ENCODE measurements at places on chromosomes 3 and 15. TPM values are rescaled to one million over a fixed set of nuclear protein-coding genes. Genes with fewer than 3 reads are reported as not detected.

GRCh38 chr15:40275523-40275922, 7.3 kb downstream of the ANKRD63 start:
- H3K4me1 ChIP-seq = no peaks in the 10 kb centered on the region
- H3K27ac ChIP-seq = no peak overlapping the region
- H3K27me3 ChIP-seq = no peaks in the 10 kb centered on the region
- no peak overlapping the region for H3K4me3 ChIP-seq
- no peaks in the 10 kb centered on the region for H3K36me3 ChIP-seq

Gene CCR1
- 1.0 TPM for total RNA-seq

DNA sequence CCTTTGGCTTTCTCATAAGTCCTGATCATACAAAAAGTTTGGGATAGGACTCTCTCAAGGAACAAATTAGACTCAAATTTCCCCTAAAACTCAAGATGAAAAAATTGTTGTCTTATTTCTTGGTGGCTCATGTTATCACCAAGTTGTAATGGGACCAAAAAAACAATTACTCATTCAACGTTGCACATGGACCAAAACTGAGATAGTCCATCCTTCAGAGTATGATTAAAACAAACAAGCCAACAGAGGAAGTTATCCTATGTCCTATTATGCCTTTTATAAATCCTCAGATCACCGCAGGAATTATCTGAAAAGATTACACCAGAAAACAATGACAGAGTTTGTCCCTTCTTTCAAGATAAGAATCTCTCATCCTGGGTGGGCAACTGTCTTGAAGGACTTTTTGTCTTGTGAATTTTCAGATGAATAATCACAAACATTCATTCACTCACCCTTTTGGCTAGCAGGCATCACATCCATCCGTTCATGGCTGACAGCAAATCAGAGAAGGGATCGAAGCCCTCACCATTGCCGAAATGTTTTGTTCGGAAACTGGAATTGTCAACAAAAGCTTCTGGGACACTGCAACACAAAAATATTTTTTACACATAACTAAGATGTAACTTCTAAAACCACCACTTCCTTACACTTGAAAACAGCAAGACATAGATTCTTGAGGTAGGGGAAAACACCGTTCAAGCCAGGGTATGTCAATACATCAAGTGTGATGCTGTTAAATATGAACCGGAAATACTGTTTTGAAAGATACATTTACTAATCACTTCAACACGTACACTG, 90.4 kb downstream of the FOXP1 start:
- no peaks in the 10 kb centered on the region for H3K36me3 ChIP-seq
- DNase-seq = no peak
- H3K4me1 ChIP-seq = peaks cover 27% of the 10 kb centered on the region
- H3K27me3 ChIP-seq = no peaks in the 10 kb centered on the region
- H3K27ac ChIP-seq = no peak overlapping the region

DNA sequence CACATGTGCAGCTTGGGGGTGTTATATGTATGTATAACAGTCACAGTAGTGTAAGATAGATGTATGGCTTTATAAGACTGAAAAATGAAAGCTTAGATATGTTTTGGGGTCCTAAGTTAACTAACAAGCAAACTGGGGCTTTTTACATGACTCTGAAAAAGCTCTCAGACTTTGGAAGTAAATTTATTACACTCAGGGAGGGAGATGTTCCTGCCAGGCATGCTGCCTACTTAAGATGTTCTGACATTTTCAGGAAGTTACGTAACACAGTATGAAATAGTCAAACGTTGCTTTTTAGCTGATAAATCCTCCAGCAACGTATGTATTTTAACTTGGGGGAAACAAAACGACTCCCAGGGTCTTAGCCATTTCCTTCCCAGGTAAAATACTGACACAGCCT, 1.7 kb upstream of the IFT57 start:
- no peaks in the 10 kb centered on the region for H3K36me3 ChIP-seq
- H3K4me1 ChIP-seq = peaks cover 16% of the 10 kb centered on the region
- H3K27ac ChIP-seq = no peak overlapping the region
- no peaks in the 10 kb centered on the region for H3K27me3 ChIP-seq
- peak overlapping the region; percentile 8 for H3K4me3 ChIP-seq

All from psoas muscle (tissue), 8 donors.